Aortic smooth muscle cell (primary cell): ENCODE measurements at places on chromosomes 2 and 18. TPM values are rescaled to one million over a fixed set of nuclear protein-coding genes. Genes with fewer than 3 reads are reported as not detected.

The GCC2 gene
- total RNA-seq = 15.2 and 21.4 TPM in 2 replicates

The DES gene
- 0.13 and 0.62 TPM in 2 replicates for total RNA-seq

The LINC00305 gene
- not detected in 2 replicates for total RNA-seq

The UNC50 gene
- total RNA-seq = 51.3 and 59.0 TPM in 2 replicates

The SETBP1 gene
- 2.6 and 3.7 TPM in 2 replicates for total RNA-seq

The ITGB6 gene
- total RNA-seq = under 0.01 and 0.06 TPM in 2 replicates

The HOXD10 gene
- total RNA-seq = not detected in 2 replicates

The STPG4 gene
- total RNA-seq = 0.44 and 0.53 TPM in 2 replicates

The GREB1 gene
- 0.12 and 0.40 TPM in 2 replicates for total RNA-seq

The TXNDC2 gene
- 0.06 TPM in 1 of 2 replicates, not detected in the other for total RNA-seq

The CSRNP3 gene
- 0.92 and 3.1 TPM in 2 replicates for total RNA-seq

The RAB10 gene
- total RNA-seq = 304 and 334 TPM in 2 replicates

The RAB17 gene
- 0.26 and 0.31 TPM in 2 replicates for total RNA-seq

The CD8B2 gene
- total RNA-seq = not detected in 2 replicates

The DPYSL5 gene
- not detected in 2 replicates for total RNA-seq

The CCDC85A gene
- 0.13 and 0.19 TPM in 2 replicates for total RNA-seq

The DCDC2C gene
- not detected in 2 replicates for total RNA-seq

The OXER1 gene
- total RNA-seq = not detected in 2 replicates

The LYPD6 gene
- total RNA-seq = 0.06 and 0.13 TPM in 2 replicates

The EGR4 gene
- not detected in 2 replicates for total RNA-seq

The STARD7 gene
- 120 and 138 TPM in 2 replicates for total RNA-seq

The SLC9A4 gene
- under 0.01 TPM in 1 of 2 replicates, not detected in the other for total RNA-seq

The CHAC2 gene
- total RNA-seq = 2.2 and 3.4 TPM in 2 replicates

The NGEF gene
- total RNA-seq = 14.9 and 16.0 TPM in 2 replicates

The NAT8 gene
- not detected in 2 replicates for total RNA-seq

The LRRTM1 gene
- total RNA-seq = not detected in 2 replicates

The PRKCE gene
- 6.9 and 10.8 TPM in 2 replicates for total RNA-seq

The ALPP gene
- total RNA-seq = not detected in 2 replicates

The CNNM4 gene
- 1.8 and 2.8 TPM in 2 replicates for total RNA-seq

The DNER gene
- 0.26 and 0.37 TPM in 2 replicates for total RNA-seq

The DSG4 gene
- total RNA-seq = not detected in 2 replicates

The TMEM163 gene
- total RNA-seq = 0.26 and 0.81 TPM in 2 replicates

The HAUS1 gene
- 23.1 and 30.5 TPM in 2 replicates for total RNA-seq

The GFPT1 gene
- 51.8 and 58.0 TPM in 2 replicates for total RNA-seq

The SH3RF3 gene
- 4.9 and 6.3 TPM in 2 replicates for total RNA-seq

The IDH1 gene
- total RNA-seq = 146 and 218 TPM in 2 replicates

The PID1 gene
- 40.8 and 52.9 TPM in 2 replicates for total RNA-seq

The RGPD8 gene
- total RNA-seq = 12.9 and 23.5 TPM in 2 replicates

The RGPD4 gene
- under 0.01 TPM in 1 of 2 replicates, not detected in the other for total RNA-seq

The EDAR gene
- not detected in 2 replicates for total RNA-seq
